ENCODE measurements at places on chromosomes 2 and 18. TPM values are rescaled to one million over a fixed set of nuclear protein-coding genes. Genes with fewer than 3 reads are reported as not detected.
A peak's percentile ranks its signal among the peaks of the same experiment; 100 is the strongest.

GRCh38 chr2:231527955-231528635 lies 2.1 kb downstream of the NMUR1 start:
- no peak for DNase-seq

DNA sequence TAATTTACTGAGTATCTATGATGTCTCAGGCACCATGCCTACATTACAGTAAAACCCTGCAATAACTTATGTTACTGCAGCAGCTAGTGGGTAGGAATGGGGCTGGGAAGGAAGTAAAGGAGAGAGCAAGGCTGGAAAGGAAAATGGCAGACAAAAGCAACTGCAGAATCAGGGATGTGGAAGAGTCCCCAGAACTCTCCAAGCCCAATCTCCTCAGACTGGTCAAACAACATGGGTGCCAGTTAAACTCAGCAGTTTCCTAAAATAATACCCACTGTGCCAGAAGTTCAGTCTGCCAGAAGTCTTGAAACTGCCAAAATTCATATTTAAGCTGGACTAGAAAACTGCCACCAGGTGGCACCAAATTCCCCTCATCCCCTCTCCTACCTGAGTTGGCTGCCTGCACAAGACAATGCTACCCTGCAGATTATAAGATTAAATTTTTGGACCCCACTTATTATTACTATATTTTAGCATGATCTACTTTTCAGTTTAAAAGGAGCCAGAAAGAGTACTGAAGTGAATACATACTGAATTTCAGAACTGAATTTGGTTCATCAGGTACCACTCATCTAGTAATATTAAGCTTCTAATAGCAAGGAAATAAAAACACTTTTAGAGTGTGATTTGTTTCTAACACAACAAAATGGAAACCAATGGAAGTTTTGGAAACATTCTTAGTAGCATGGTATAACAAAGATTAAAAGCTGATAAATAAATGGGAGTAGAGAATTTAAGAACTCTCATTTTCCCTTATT lies 86.8 kb upstream of the DNER start:
- DNase-seq: peak; percentile 79

Gene NAT8
- total RNA-seq: not detected

DNA sequence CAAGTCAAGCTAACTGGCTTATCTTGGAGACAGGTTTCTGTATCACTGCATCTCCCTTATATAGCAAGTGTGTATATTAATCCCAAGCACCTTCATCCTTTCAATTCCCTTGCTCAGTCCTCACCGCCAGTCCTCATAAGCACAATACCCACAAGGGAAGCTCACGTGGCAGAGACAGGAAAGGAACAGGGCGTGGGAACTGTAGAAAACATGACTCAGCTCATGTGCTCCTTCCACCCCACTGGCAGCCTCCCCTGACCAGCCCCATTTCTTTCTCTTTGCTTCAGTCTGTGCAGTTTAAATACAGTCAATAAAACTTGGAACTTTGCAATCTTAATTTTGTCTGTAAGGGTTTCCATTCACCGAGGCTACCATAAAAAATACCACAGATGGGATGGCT lies 36.5 kb upstream of the CDH19 start:
- peak; percentile 49 for DNase-seq

DNA sequence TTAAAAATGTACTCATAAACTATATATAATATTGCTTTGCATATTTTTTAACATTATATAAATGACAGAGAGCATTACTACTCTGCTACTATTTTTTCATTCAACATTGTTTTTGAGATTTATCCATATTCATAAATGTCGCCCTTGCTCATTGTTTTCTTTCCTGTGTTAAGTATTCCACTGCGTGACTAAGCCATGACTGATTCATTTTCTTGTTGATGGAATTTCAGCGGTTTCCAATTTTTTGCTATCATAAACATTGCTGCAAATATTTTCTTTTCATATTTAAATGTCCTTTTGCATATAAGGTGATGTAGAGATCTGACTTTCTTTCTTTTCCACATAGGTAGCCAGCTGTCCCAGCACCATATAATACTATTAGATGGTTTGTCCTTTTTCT lies 57.6 kb downstream of the SFXN5 start:
- DNase-seq: peak; percentile 49

DNA sequence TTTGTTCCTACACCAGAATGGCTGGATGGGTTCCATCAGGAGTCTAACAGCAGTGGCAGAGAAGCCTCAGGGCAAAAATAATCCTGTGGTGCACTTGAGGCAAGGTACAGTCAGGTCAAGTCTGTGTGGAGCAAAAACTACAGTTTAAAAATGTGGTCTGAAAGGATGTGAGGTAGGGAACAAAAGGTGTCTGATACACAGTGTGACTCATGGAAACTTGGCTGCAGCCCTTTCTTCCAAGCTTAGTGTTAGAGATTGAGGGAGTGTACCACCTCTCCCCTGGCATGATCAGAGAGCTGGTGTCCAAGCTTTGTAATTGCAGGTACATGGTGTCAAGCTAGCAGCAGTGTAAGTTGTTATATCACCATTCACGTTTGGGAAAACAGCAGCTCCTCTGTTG lies 8.9 kb downstream of the ANKAR start:
- peak; percentile 55 for DNase-seq

DNA sequence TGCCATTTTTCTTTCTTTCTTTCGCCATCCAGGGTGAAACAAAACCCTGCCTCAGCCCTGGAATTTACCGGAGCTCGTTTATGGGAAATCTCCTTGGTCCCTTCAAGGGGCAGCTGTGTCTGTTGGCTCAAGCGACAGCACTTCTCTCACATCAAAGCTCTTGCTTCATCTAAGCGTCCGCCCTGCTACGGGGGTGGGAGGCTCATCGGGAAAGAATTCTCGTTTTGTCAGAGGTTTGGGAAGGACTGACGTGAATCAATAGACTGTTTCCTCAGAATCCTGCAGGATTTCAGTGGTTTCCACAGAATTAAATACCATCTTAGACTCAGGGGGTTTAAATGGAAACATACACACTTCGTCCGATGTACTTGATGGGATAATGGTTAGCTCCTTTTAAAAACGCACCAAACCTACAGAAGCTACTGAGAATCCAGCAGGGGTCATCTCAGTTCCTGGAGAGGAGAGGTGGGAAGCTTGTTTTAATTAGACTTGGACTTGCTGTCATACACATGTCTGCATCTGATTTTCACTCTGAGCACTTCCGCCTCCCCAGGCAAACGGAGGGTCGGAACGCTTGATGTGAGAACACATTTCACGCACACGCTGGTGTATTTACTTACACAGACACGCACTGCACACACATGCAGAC lies 91.6 kb downstream of the ASB1 start:
- DNase-seq: no peak

Measured in MCF 10A (cell line).